ENCODE measurements at places on chromosomes 1 and 21.

DNA sequence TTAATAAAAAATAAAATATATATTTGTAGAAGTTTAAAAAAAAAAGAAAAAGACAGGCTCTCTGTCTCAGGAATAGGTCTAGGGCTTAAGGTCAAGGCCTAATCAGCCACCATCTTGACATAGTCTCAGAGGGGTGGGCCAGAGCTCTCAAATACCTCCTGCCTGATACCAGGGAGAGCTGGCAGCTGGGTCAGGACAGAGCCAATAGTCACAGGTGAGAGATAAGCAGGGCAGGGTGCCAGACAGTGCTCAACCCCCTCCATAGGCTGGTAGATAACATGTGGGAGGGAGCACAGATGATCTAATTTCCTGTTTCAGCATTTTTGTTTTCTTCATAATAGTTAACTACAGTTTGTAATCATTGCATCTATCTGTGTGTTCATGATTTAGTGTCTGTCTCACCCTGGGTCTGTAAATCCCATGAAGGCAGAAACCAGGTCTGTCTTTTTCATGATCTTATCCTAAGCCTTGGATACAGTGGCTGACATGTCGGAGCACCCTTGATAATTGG, 152.0 kb upstream of the GRIK3 start:
- DNase-seq = no peak
- H3K4me1 ChIP-seq = no peaks in the 10 kb centered on the region
- no peaks in the 10 kb centered on the region for H3K36me3 ChIP-seq
- H3K27me3 ChIP-seq = peaks cover 27% of the 10 kb centered on the region
- H3K4me3 ChIP-seq = no peak overlapping the region
- no peak overlapping the region for H3K27ac ChIP-seq

DNA sequence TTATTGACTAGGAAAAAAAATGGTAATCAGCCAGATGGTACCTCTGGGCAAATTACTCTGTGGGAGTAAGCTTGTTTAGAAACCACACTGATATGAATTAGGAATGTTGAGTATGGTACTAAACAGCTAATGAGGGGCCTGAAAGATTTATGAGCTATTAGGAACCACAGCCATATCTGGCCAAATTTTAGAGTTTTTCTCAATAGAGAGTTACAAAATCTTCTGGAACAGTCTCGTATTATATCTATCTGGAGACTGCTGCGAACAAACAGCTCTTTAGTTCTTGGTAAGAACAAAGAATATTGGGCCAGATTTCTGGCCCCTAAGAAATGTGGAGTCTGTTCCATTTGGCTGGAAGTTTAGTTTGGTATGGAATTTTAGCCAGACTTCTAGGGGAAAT, 4.9 kb upstream of the PODN start:
- H3K27me3 ChIP-seq = peaks cover 40% of the 10 kb centered on the region
- no peak overlapping the region for H3K27ac ChIP-seq
- H3K36me3 ChIP-seq = peaks cover 15% of the 10 kb centered on the region
- no peak overlapping the region for H3K4me3 ChIP-seq
- no peaks in the 10 kb centered on the region for H3K4me1 ChIP-seq

DNA sequence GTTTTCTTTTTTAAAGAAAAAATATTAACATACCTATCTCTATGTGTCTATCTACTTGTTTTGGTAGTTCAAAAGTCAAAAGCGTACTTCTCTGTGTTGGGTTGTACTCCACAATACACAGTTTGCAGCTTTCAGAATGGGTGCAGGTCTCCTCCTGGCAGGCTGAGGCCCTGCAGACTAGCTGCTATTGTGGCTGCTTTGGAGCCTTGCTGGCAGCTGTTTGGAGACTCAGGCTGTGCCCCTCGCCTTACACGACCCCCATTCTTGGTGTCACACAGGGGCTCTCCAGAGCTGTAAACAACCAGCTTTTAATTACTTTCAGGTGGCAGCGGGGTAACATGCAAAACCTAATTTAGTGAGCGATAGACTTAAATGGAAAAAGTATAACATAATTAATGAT, 160.4 kb downstream of the DSCAM start:
- no peak overlapping the region for H3K27ac ChIP-seq
- no peaks in the 10 kb centered on the region for H3K4me1 ChIP-seq
- H3K27me3 ChIP-seq = no peaks in the 10 kb centered on the region

- H3K36me3 ChIP-seq = no peaks in the 10 kb centered on the region
- no peak for DNase-seq
- no peak overlapping the region for H3K27ac ChIP-seq
- H3K4me3 ChIP-seq = no peak overlapping the region
- no peaks in the 10 kb centered on the region for H3K4me1 ChIP-seq
Measured at GRCh38 chr1:156936721-156937220, 16.3 kb downstream of the LRRC71 start.

DNA sequence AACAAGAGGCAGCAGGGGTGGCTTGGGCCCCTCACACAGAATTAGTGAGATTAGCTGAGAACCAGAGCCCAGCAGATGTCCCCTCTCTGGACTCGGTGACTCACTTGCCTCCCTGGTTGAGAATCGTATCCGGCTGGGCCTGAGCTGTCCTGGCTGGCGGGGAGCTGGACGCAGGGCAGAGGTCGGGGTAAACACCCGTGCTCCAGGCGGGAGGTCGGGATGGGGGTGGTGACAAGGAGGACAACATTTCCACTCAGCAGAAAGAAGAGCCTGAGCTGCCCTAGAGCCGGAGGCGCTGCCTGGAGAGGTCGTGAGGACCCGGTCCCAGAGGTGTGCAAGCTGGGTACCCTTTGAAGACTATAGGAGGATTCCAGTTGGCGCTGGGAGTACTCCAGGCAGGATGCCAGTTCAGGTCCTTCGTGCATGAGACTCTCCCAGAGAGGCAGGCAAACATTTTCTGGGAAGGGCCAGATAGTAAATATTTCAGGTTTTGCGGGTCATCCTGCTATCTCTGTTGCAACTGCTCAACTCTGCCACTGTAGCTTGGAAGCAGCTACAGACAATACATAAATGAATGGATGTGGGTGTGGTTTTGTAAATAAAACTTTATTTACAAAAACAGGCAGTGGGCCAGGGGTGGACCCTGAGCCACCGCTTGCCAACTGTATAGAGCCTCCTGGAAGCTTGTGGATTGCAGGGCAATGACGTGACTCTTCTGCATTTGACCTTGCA, 116.8 kb upstream of the WNT4 start:
- H3K4me3 ChIP-seq = no peak overlapping the region
- no peak overlapping the region for H3K27ac ChIP-seq
- peaks cover 2% of the 10 kb centered on the region for H3K27me3 ChIP-seq

DNA sequence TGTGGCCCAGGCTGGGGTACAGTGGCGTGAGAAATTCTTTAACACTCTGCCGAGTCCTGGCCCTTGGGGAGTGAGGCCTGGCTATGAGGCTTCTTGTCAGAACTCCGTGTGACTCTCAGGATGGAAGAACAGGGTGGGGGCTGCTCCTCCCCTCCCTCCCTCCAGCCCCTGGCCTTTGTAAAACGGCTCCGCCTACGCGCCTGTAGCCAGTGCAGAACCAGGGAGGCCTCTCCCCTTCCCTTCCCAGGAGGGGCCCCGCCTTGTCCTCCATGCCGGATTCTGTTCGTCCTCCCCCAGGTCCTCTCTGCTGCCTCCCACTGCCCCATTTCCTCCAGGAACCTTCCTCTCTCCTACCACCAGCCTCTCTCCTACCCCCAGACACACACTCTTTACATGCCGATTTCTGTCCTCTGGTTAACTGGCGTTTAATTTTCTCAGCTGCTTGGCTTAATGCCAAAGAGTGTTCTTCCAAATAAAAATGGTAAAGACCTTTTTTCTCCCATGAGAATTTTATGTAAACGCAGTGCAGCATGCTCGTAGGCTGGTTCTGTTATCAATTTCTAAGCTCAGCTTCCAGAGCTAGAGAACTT, 21.0 kb downstream of the PDE9A start:
- H3K36me3 ChIP-seq = no peaks in the 10 kb centered on the region
- DNase-seq = no peak
- H3K4me3 ChIP-seq = no peak overlapping the region
- peaks cover 16% of the 10 kb centered on the region for H3K4me1 ChIP-seq
- no peak overlapping the region for H3K27ac ChIP-seq

GRCh38 chr1:96349896-96350295, 371.7 kb upstream of the PTBP2 start:
- no peaks in the 10 kb centered on the region for H3K36me3 ChIP-seq
- no peaks in the 10 kb centered on the region for H3K4me1 ChIP-seq
- no peak overlapping the region for H3K4me3 ChIP-seq
- H3K27ac ChIP-seq = no peak overlapping the region
- H3K27me3 ChIP-seq = no peaks in the 10 kb centered on the region
- DNase-seq = no peak

DNA sequence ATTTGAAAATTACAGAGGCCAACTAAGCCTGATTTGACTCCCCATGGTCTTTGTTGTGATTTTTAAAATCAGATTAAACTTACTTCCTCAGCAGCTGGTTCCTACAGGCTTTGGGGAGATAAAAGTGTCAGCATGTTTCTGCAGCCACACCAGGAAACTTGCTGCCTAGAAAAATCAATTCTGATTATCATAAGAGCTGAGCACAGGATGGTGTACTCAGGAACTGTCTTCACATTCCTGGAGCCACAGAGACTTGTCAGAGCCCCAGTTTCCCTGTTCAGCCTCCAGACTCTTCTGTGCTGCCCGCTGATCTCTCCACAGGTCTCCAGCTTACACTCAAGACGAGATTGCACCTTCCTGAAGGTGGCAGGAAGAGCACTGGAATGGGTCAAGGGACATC, 23.9 kb downstream of the RAB3B start:
- no peaks in the 10 kb centered on the region for H3K36me3 ChIP-seq
- H3K27ac ChIP-seq = no peak overlapping the region
- H3K27me3 ChIP-seq = no peaks in the 10 kb centered on the region
- no peaks in the 10 kb centered on the region for H3K4me1 ChIP-seq

DNA sequence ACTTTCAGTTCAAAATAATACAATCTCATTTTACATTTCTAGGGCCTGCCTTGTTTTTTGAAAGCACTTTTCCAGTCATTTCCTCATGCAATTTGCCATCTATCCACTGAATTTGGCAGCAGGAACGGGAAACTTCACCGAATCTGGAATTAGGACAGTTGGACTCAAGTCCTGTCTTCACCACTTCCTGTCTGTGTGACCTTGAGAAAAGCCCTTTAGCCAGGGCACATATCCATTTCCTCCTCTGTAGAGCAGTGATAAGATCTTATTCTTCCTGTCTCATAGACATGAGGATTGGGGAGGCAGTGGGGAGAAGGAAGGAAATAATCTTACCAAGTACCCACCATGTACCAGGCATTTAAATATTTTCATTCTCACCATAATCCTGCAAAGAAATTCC, 12.0 kb downstream of the VAV3 start:
- H3K27ac ChIP-seq = no peak overlapping the region
- no peaks in the 10 kb centered on the region for H3K27me3 ChIP-seq
- H3K36me3 ChIP-seq = no peaks in the 10 kb centered on the region
- peaks cover 19% of the 10 kb centered on the region for H3K4me1 ChIP-seq

DNA sequence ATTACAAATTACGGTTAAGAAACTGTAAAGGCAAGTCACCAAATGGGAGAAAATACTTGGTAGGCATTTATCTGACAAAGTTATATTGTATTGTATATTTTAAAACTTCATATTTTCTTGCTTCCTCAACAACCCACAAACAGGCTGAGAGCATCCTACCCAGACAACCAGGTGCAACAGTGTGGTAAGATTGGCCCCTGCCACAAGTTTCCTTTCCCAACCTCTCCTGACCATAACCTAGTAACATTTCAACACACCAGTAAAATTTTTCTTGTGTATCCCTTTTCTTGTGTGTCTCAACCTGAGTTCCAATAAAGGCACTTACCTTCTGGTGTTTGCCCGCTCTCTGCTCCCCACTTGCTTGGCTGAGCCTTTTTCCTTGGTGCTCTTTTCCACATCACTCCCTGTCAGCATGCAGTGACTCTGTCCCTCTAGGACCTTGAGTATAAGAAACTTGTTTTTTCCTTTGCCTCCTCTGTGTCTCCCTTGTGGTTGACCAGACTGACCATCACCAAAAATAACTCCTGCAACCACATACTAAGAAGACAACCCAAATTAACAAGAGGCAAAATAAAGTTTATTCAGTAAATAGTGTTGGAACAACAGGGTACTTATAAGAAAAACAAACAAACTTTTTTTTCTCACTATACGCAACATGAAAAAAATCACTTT, 40.9 kb downstream of the FCRL3 start:
- H3K36me3 ChIP-seq = no peaks in the 10 kb centered on the region
- no peak overlapping the region for H3K4me3 ChIP-seq
- peaks cover 4% of the 10 kb centered on the region for H3K4me1 ChIP-seq
- no peak overlapping the region for H3K27ac ChIP-seq
- peaks cover 18% of the 10 kb centered on the region for H3K27me3 ChIP-seq
- no peak for DNase-seq

- H3K27ac ChIP-seq = no peak overlapping the region
- no peak overlapping the region for H3K4me3 ChIP-seq
- no peaks in the 10 kb centered on the region for H3K27me3 ChIP-seq
- no peaks in the 10 kb centered on the region for H3K36me3 ChIP-seq
- H3K4me1 ChIP-seq = peaks cover 18% of the 10 kb centered on the region
Measured at GRCh38 chr1:41882068-41882477, 36.6 kb downstream of the HIVEP3 start.

- peak overlapping the region; percentile 25 for H3K27ac ChIP-seq
- H3K4me1 ChIP-seq = peaks cover 10% of the 10 kb centered on the region
- no peaks in the 10 kb centered on the region for H3K36me3 ChIP-seq
- DNase-seq = no peak
- peaks cover 9% of the 10 kb centered on the region for H3K27me3 ChIP-seq
Measured at GRCh38 chr1:225944951-225945350, 3.9 kb upstream of the LEFTY2 start.

DNA sequence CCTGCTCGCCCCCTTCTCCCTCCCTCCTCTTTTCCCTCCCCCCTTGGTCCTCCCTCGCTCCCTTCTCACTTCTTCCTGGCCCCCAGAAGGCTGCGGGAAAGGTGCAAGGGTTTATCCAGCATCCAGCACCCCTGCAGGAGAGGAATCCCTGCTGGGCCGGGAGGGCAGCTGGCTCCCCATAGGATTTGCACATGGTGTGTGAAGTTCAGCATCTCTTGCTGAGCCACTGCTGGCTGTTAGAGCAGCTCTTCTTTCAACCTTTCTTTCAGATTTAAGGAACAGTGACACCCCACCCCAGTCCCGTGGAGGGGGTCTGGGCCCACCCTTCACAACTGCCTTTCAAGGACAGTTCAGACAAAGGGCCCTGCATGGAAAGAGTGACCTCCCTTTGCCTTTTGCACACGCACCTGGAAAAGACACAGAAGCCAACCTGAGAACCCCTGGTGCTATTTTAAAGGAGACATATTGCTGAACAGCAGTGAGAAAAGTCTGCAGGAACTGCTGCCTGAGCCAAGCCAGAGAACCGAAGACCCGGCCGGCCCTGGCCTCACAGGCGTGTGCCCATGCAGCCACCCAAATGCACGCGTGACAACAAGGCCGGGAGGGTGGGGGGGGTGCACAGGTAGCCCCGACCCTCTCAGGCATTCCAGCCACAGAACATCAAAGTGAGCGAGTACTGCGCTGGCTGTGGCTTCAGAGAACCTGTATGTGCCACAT, 66.6 kb downstream of the SLC37A1 start:
- peaks cover 4% of the 10 kb centered on the region for H3K4me1 ChIP-seq
- H3K36me3 ChIP-seq = peaks cover 12% of the 10 kb centered on the region
- H3K27me3 ChIP-seq = no peaks in the 10 kb centered on the region
- no peak overlapping the region for H3K4me3 ChIP-seq
- DNase-seq = no peak
- H3K27ac ChIP-seq = no peak overlapping the region

GRCh38 chr1:220819467-220820026, 32.8 kb downstream of the MTARC1 start:
- H3K36me3 ChIP-seq = no peaks in the 10 kb centered on the region
- DNase-seq = no peak
- H3K27ac ChIP-seq = no peak overlapping the region
- H3K4me3 ChIP-seq = no peak overlapping the region
- H3K4me1 ChIP-seq = peaks cover 3% of the 10 kb centered on the region
- peaks cover 8% of the 10 kb centered on the region for H3K27me3 ChIP-seq

- no peak overlapping the region for H3K27ac ChIP-seq
- H3K4me1 ChIP-seq = no peaks in the 10 kb centered on the region
- H3K4me3 ChIP-seq = no peak overlapping the region
- H3K27me3 ChIP-seq = no peaks in the 10 kb centered on the region
Measured at GRCh38 chr1:41764656-41765055, 154.1 kb downstream of the HIVEP3 start.

Data from activated CD8-positive, alpha-beta memory T cell treated with anti-CD3 and anti-CD28 coated beads, Interleukin-2, amount 10 ng/mL, durations not matched to agents 7 days and 5 days (primary cell).